ENCODE measurements at places on chromosomes 7 and 10.
A peak's percentile ranks its signal among the peaks of the same experiment; 100 is the strongest.

- DNase-seq = peak; percentile 16
Measured at GRCh38 chr7:149067869-149068268, 22.6 kb downstream of the ZNF786 start.

DNA sequence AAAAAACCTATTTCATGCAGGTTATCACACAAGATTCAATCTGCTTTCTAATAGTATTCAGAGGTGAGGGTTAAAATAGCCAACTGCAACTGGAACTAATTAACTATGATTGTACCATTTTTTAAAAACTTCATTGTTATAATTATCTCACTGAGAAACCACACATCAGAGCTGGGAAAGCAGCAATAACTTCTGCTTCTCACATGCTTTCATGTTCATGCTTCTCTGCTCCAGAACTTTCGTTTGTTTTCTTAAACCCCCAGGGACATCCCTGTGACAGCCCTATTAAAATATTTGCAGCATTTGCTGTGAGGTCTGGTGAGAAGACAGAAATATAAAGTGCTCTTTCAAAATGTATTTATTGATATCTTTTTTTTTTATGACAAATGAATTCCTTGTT lies 389.0 kb upstream of the SORCS1 start:
- no peak for DNase-seq

GRCh38 chr7:105794741-105795729 lies 81.4 kb downstream of the ATXN7L1 start:
- no peak for DNase-seq

- no peak for DNase-seq
Measured at GRCh38 chr10:28714401-28715053, 37.2 kb downstream of the BAMBI start.

GRCh38 chr7:12805518-12805928 lies 118.1 kb downstream of the ARL4A start:
- no peak for DNase-seq

DNA sequence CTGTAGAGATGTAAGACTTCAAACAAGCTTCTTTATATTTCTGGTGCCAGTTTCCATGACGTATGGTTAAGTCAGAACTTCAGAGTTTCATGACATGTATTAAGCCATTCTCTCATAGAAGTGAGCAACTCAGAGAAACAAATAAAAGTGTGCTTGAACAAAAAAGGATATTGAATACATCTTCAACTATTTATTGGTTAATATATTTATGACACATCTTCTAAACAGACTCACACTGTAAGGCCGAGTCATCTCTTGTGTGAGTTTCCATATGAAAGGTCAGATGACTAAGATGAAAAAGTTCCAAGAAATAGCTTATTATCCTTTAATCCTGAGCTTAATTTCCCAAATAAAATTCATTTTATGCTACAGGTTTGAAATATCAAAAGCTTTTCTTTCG lies 105.5 kb upstream of the CSTF2T start:
- DNase-seq = no peak

GRCh38 chr10:78247266-78247665 lies 213.6 kb downstream of the RPS24 start:
- DNase-seq = no peak

GRCh38 chr7:86149024-86149665 lies 494.6 kb upstream of the GRM3 start:
- no peak for DNase-seq

DNA sequence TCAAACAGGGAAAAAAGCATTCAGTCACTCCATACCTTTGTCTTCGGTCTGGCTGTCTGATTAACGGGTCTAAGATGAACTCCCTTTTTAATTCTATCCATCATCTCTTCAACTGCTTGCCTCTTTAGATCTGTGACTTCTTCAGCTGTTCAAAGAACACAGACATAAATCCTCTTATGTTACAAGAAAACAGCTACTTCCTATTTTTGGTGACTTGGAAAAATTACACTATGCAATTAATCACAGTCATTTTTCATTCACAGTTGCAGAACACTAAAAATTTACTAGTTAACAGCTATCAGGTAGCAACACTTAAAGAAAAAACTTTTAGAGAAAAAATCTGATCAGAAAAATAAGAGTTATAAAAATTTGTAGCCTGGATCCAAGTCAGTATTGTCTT lies 66.0 kb downstream of the ENO4 start:
- DNase-seq = no peak

DNA sequence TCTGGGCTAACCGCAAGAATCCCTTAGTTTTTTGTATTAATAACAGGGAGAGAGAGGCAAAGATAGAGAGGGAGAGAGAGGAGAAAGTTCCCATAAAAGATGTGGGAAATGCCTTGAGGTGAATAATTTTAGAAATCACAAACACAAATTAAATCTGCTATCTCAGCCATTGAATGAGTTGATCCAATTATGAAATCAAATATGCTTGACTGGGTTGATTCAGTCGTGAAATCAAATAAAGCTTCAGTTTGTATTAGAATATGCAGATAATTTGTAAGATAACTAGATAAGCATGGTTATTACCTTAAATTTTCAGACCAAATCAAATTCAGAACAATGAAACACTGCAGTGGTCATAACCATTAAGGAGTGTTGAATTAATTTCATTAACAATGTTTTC lies 68.9 kb downstream of the SEMA3A start:
- DNase-seq = no peak

- DNase-seq = no peak
Measured at GRCh38 chr10:50021646-50022045, 33.4 kb downstream of the AGAP6 start.

DNA sequence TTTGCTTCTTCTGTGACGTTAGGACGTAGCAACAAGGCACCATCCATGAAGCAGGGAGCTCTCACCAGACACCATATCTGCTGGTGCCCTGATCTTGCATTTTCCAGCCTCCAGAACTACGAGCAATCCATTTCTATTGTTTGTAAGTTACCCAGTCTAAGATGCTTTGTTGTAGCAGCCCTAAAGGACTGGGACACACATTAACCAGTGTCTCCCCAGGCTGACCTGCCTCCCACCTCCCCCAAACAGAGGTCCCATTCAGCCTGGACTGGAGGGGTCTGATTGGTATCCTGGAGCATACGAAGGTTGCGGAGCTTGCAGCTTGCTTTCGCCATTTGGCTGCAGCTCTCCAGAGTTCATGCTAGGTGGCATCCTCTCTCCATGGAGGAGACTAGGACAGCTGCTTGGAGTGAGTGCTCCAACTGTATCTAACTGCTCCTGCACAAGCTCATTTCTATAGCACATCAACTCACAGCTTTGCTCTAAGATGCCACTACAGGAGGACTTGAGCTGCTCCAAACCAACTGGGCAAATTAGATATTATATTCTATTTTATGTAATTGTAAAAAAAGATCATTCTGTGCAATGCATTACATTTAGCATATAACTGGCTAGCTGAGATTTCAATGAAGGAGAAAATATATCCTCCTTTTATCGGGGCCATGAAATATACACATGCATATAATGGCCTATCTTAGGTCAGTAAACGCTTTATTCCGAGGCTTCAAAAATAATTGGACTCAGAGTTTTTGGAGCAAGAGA lies 8.0 kb upstream of the GRK5 start:
- peak; percentile 77 for DNase-seq

GRCh38 chr7:131369354-131369753 lies 41.7 kb downstream of the MKLN1 start:
- DNase-seq = no peak

GRCh38 chr7:22665923-22666322 lies 61.1 kb upstream of the IL6 start:
- DNase-seq = no peak

- no peak for DNase-seq
Measured at GRCh38 chr10:72462261-72462660, 107.5 kb upstream of the DNAJB12 start.

GRCh38 chr7:38339953-38340819 lies 66.8 kb upstream of the TARP start:
- DNase-seq = peak; percentile 89

- DNase-seq = no peak
Measured at GRCh38 chr7:106460792-106461254, 176.0 kb upstream of the NAMPT start.

GRCh38 chr10:35318551-35318950 lies 17.8 kb upstream of the CCNY start:
- DNase-seq = no peak

GRCh38 chr7:43637114-43637806 lies 54.4 kb downstream of the STK17A start:
- no peak for DNase-seq

GRCh38 chr10:133141144-133141957 lies 18.7 kb upstream of the KNDC1 start:
- DNase-seq = no peak

- DNase-seq = no peak
Measured at GRCh38 chr10:122422266-122422989, 32.0 kb upstream of the ARMS2 start.

DNA sequence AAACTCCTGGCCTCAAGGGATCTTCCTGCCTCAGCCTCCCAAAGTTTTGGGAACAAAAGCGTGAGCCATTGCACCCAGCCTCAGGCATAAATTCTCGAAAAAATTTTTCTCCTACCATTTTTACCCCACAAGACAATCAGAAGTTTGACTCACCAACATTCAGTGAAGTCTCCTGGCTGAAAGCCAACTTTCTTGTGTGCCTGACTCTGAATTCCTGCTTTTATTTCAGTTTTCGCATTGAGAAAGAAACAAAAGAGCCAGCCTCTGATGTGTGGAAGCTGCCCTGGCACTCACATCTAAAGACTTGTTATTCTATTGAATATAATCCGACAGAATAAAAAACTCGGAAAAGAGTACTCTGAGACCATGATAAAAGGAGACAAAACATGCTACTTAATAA lies 402.9 kb downstream of the MAGI2 start:
- DNase-seq = no peak

- no peak for DNase-seq
Measured at GRCh38 chr7:110881721-110882120, 209.2 kb upstream of the LRRN3 start.

- no peak for DNase-seq
Measured at GRCh38 chr10:120998782-120999285, 147.7 kb downstream of the WDR11 start.

- no peak for DNase-seq
Measured at GRCh38 chr10:120382360-120382759, 74.7 kb upstream of the PLPP4 start.

GRCh38 chr7:98779800-98780587 lies 89.8 kb downstream of the TMEM130 start:
- DNase-seq = no peak

DNA sequence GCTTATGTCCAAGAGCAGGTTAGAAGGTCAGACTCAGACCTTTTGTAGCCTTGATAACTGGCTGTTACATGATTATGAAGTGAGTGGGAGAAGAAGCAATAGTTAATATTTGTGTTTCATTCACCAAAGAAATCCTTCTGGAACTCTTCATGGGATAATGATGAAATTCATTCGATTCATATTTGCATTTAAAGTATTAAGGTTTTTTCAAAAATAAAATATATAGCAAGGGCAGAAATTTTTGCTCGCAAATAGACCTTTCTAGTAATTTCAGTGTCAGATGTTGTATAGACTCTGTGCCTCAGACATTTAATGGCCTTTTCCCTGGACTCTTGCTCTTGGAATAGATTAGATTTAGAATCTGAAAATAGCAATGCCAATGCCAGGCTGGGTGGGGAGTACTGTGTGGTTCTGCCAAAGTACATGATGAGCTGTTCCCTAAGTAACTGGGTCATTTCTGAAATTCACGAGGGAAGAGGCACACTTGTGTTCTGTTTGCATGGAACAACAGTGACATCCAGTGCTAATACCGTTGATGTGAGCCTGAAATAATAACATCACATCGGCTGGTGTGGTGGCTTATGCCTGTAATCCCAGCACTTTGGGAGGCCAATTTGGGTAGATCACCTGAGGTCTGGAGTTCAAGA lies 119.2 kb downstream of the MBL2 start:
- no peak for DNase-seq

DNA sequence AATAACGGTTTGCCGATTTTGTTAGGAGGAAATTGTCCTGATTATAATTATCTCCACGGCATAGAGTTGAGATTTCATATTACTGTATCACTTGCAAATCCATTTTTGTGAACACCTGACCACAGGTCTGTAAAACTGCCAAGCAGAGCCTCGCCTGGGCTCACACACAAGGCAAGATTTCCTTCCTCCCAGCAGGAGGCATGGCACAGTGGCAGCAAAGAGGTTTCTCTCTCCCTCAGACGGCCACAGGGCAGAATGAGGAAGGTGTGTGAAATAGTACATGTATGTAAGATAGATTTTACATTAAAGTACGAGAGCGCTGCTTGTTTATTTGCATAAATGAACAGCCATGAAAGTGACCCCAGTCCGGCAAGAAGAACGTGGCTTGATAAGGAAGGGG lies 130.1 kb downstream of the CELF2 start:
- DNase-seq = no peak

DNA sequence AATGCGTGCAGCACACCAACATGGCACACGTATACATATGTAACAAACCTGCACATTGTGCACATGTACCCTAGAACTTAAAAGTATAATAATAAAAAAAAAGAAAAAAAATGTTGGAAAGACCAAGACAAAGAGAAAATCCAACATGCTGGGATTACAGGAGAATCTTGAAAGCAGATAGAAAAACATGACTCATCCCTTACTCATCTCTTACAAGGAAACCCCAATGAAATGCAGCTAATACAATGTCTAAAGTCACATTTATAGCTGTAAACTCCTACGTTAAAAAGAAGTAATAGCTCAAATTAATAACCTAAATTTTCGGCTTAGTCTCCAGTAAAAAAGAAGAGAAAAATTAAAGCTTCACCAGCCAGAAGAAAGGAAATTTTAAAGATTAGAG lies 47.5 kb upstream of the DGKB start:
- no peak for DNase-seq
